ENCODE measurements at places on chromosomes 13 and 19.

DNA sequence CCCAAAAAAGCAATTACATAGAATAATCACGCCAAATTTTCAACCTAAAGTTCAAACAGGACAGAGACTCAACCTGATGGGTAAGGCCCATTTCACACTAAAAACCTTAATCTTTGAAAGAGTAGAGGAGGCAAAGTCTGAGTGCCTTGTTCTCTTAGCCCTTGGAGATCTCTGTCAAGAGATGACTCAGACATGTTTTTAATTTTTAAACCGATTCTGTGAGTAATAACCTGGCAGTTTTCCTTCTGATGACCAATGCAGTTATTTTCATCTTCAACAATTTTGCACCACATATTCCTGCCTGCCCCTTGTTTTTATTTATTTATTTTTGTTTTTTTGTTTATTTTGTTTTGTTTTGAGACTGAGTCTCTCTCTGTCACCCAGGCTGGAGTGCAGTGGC is 11.5 kb upstream of the TNFSF9 start:
- DNase-seq = no peak

- DNase-seq = no peak
These were observed 861.1 kb downstream of the GPC5 start for GRCh38 chr13:92259523-92259922.

DNA sequence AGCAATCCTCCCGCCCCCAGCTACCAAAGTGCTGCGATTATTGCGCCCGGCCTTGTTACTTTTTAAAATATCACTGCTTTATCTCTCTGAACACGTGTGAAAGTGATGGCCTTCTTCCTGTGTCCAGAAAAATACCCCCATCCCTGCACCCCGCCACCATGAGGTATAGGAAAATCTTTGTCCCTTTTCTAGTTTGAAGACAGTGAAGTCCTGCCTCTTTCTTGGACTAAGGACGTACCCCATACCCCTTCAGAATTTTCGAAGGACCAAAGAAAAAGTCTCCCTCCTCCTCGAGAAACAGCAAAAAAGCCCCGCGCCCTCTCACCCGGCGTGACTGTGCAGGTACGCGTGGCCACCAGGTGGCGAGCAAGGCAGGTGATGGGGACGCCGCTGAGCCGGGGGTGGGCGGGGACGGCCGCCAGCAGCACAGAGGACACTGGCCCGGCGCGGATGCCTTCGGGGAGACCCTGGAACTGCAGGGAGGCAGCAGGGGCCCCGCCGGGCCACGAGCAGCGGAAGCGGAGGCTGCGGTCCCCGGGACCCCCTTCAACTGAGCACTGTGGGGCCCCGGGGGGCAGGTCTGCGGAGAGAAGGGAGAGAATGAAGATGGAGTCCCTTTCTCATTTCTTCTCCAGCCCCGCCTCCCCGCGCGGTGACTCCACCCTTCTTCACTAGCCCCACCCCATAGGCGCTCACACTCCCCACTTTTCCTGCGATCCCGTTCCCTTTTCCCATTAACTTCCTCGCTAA is 3.2 kb downstream of the VSIG10L start:
- DNase-seq = peak; percentile 77

DNA sequence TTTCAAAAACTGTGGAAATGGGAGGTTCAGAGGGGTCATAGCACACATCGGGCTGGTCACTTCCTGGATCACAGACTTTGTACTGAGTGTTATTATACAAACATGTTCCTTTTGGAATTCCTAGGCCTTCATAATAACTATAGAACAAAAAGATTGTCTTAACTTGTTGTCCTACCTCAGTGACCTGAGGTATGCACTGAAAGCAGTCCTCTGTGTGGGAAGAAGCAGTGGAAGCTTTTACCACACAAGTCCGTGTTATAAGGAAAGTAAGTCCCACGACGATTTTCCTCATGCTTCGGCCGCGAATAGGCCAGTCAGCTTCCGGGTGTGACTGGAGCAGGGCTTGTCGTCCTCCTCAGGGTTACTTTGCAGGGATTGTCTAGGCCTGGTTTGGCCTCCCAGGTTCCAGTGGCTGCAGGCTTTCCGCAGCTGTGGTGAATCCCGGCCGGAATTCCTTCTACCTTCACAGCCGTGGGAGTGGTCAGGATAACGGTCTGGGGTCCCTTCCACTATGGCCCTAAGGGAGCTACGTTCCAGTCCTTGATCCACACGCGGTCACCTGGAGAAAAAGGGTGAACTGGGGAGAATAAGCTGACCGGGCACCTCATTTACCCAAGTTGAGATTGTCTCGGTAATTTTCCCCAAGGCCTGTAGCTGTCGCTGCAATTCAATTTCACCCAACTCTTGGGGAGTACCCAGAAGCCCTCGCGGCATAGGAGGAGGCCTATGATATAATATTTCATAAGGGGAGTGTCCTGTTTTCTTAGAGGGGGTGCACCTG is 16.0 kb downstream of the NAPSA start:
- DNase-seq = no peak

GRCh38 chr13:45826731-45827130 is 24.8 kb downstream of the SIAH3 start:
- DNase-seq = no peak

- DNase-seq = no peak
These were observed 39.9 kb downstream of the MTMR6 start for GRCh38 chr13:25247360-25247759.

DNA sequence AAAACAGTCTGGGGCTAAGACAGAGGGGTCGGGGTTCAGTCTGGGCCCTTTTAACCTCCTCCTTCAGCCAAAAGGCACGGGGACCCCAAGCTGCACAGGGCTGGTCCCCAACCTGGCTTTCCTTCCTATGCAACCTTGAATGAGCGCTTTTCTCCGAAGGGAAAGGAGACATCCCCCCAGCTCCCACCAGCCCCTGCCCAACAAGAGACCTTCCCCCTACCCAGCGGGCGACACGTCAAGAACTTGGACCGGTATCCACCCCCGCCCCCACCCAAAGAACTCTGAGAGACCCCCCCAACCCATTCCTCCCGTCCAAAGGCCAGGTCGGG is 35.0 kb upstream of the NANOS3 start:
- no peak for DNase-seq

DNA sequence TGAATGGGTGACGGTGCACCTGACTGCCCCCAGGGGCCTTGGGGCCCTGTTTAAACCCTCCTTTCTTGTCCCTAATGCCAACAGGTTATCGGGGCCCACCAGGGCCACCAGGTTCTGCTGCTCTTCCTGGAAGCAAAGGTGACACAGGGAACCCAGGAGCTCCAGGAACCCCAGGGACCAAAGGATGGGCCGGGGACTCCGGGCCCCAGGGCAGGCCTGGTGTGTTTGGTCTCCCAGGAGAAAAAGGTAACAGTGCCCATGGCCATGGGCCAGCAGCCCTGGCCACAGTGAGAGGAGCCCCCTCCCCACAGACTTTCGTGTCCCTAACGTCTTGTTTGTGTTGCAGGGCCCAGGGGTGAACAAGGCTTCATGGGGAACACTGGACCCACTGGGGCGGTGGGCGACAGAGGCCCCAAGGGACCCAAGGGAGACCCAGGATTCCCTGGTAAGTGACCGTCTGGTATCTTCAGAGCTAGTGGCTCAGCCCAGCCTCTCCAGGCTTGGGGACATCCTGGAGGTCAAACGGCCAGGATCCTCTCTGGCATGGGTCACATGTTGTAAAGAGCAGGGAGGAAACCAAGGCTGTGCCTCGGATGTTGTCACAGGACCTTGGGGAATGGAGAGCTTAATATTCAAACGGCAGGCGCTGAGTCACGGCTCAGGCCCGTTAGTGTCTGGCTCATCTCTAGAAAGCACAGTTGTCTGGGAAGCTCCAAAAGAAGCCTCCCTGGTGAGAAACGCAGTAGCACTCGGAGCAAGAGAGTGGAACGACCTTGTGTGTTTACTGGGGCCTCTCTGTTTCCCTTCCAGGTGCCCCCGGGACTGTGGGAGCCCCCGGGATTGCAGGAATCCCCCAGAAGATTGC is 58.3 kb downstream of the RAB20 start:
- no peak for DNase-seq

DNA sequence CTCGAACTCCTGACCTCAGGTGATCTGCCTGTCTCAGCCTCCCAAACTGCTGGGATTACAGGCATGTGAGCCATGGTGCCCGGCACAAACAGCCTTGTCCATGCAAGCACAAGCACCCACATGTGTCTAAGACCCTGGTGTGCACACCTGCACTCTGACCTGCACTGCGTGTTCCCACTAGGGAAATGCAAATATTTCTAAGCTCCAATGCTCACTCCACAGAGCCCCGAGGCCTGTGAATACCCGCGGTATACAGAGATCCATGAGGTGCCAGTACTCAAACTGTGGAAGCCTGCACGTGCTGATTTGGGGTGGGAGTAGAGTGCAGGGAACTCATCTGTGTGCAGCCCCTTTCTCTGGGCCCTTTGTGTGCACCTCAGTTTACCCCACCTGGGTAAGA is 14.7 kb downstream of the GADD45B start:
- DNase-seq = no peak

DNA sequence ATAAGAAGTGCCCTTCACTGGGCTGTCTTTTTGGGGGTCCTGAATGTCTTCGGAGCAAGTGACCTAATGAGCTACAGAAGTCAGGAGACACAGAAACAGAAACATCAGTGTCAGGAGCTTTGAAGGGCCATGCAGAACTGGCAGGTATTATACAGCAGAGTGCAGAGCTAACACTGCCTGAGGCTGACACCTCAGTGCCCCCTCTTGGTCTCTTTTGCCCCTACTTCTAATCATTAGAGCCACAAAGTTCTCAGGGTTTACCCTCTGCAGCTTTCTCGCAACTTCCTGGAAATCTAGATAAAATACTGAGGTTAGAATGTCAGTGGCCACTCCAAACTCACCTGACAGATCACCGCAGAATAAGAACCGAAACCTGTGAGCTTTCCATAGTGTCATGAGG is 172.7 kb downstream of the B3GLCT start:
- DNase-seq = no peak

GRCh38 chr19:20320191-20320590 is 153.2 kb downstream of the ZNF486 start:
- DNase-seq = no peak

DNA sequence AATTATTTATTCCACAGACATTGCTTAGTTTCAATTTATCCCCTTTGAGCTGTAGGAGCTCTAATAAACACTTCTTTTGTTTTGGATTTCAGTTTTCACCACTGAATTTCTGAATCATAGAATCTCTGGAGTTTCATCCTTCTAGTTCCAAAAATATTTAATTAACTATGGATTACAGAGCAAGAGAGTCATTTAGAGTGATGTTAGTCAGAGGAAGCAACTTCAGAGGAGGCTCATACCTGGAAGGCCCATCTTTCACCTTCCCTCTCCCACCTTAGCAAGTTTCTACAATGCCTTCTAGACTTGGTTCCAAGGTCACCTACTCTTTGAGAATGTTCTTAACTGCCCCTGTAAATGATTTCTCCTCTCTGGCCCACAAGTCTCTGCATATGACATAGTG is 353.2 kb downstream of the SPRY2 start:
- no peak for DNase-seq

- no peak for DNase-seq
These were observed 3.7 kb downstream of the MARCHF2 start for GRCh38 chr19:8416796-8417195.

DNA sequence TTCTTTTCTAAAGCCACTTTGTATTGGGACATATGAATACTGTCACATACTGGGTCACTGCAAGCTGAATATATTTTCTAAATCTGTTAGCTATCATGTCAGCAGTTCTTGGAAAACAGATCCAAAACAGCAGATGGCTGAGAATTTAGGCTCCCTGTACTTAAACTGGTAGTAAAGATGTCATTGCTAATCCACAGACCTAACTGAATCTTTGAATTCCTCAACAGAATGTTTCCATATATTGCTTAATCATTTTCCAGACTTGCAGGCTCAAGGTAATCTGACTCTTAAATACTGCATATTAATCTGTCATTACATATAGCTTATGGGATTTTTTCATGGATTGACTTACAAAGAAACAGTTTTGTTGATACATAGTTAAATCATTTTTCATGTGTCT is 639.0 kb upstream of the KLHL1 start:
- DNase-seq = no peak

GRCh38 chr13:80921541-80921940 is 580.6 kb upstream of the SPRY2 start:
- no peak for DNase-seq

All from HL-60 (cell line).